ENCODE measurements at places on chromosomes 5 and 9.

- H3K27ac ChIP-seq: no peak overlapping the region
- H3K27me3 ChIP-seq: no peaks in the 10 kb centered on the region
- H3K36me3 ChIP-seq: no peaks in the 10 kb centered on the region
Measured at GRCh38 chr5:123535648-123536047, 23.7 kb downstream of the CSNK1G3 start.

- DNase-seq: no peak
- no peak overlapping the region for H3K27ac ChIP-seq
- no peaks in the 10 kb centered on the region for H3K36me3 ChIP-seq
- no peaks in the 10 kb centered on the region for H3K27me3 ChIP-seq
- H3K4me1 ChIP-seq: no peaks in the 10 kb centered on the region
Measured at GRCh38 chr5:144370273-144370672, 199.6 kb downstream of the KCTD16 start.

GRCh38 chr5:165881259-165881658 lies 2375.8 kb downstream of the MAT2B start:
- DNase-seq: no peak
- H3K27ac ChIP-seq: no peak overlapping the region
- H3K4me1 ChIP-seq: no peaks in the 10 kb centered on the region
- H3K27me3 ChIP-seq: no peaks in the 10 kb centered on the region
- H3K36me3 ChIP-seq: no peaks in the 10 kb centered on the region

DNA sequence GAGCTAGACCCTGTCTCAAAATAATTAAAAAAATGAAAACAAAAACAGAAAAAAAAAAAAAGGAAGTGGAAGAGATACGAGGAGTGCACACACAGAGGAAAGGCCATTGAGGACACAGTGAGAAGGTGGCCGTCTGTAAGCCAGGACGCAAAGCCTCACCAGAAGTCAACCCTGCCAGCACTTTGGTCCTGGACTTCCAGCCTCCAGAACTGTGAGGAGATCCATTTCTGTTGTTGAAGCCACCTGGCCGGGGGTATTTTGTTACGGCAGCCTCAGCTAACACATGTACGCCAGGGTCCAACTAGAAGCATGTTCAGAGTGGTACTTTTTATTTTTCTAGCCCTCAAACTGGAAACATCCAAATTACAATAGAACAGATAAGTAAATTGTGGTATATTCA lies 21.8 kb downstream of the SLC35D2 start:
- H3K27ac ChIP-seq: no peak overlapping the region
- no peak overlapping the region for H3K4me3 ChIP-seq
- H3K4me1 ChIP-seq: no peaks in the 10 kb centered on the region
- H3K36me3 ChIP-seq: no peaks in the 10 kb centered on the region
- DNase-seq: no peak

- H3K4me1 ChIP-seq: peaks cover 15% of the 10 kb centered on the region
- H3K27me3 ChIP-seq: no peaks in the 10 kb centered on the region
- no peak for DNase-seq
Measured at GRCh38 chr5:143023411-143024096, 253.4 kb downstream of the ARHGAP26 start.

- H3K4me1 ChIP-seq: peaks cover 8% of the 10 kb centered on the region
- peaks cover 38% of the 10 kb centered on the region for H3K27me3 ChIP-seq
- H3K36me3 ChIP-seq: no peaks in the 10 kb centered on the region
- DNase-seq: no peak
- no peak overlapping the region for H3K4me3 ChIP-seq
- H3K27ac ChIP-seq: no peak overlapping the region
Measured at GRCh38 chr9:130263601-130264413, 1.8 kb upstream of the HMCN2 start.

GRCh38 chr9:18274693-18275092 lies 199.3 kb upstream of the ADAMTSL1 start:
- no peak overlapping the region for H3K4me3 ChIP-seq
- DNase-seq: no peak
- no peak overlapping the region for H3K27ac ChIP-seq
- H3K27me3 ChIP-seq: no peaks in the 10 kb centered on the region
- no peaks in the 10 kb centered on the region for H3K4me1 ChIP-seq

DNA sequence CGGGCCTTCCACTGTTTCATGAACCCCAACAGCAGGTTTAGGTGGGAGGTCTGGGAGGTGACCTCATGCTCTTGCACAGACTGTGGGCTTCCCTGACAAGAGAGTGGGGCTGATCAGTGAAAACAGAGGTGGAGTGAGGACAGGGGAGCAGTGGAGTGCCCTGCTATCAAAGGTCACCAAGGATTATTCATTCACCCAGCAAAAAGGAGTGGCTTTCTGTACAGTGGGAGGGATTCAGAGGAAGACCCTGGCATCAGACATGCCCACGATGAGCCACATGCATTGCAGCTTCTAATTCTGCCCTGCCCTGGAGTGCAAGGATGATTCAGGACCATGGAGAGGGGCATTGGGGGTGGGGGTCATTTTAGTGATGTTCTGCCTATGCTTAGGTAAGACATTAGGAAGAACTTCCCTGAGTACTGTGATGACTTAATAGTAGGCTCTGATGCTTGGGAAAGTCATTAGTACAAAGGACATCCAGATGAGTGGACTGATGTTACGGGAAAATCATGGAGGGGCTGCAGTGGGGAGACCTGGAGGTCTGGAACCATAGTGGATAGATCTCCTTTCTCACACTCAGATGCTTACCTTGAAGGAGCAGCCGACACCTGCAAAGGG lies 12.8 kb downstream of the TRAF1 start:
- no peak for DNase-seq
- H3K36me3 ChIP-seq: no peaks in the 10 kb centered on the region
- no peaks in the 10 kb centered on the region for H3K27me3 ChIP-seq
- H3K4me1 ChIP-seq: peaks cover 37% of the 10 kb centered on the region
- no peak overlapping the region for H3K4me3 ChIP-seq

DNA sequence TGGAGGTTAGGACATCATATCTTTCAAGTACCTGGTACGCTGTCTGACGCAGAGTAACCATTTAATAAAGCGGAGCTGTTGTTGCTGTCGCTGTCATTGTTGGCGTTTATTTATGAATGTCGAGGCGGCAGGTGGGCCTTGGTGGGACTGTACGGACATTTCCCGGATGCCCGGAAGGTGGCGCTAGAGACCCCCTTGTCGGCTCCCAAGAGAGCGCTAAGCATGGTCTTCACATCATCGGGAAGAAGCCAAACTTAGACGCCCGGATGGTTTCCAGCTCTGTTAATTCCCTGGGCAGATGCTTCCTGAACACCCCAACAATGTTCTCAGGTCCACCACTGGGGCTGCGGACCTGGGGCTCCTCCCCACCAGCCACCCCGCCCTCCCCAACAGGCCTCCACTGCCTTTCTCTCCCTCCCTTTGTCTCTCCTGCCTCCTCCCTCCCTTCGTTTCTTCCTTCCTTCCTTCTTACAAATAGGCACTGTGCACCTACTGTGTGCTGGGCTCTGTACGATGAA lies 54.1 kb downstream of the DUSP1 start:
- H3K27me3 ChIP-seq: no peaks in the 10 kb centered on the region
- peak; percentile 84 for DNase-seq
- H3K36me3 ChIP-seq: no peaks in the 10 kb centered on the region

- DNase-seq: no peak
- H3K4me3 ChIP-seq: no peak overlapping the region
- no peaks in the 10 kb centered on the region for H3K27me3 ChIP-seq
Measured at GRCh38 chr5:88787856-88788255, 95.1 kb downstream of the MEF2C start.

GRCh38 chr5:3300726-3301125 lies 294.9 kb upstream of the IRX1 start:
- no peak overlapping the region for H3K27ac ChIP-seq
- no peaks in the 10 kb centered on the region for H3K36me3 ChIP-seq
- no peak for DNase-seq
- H3K4me3 ChIP-seq: no peak overlapping the region

DNA sequence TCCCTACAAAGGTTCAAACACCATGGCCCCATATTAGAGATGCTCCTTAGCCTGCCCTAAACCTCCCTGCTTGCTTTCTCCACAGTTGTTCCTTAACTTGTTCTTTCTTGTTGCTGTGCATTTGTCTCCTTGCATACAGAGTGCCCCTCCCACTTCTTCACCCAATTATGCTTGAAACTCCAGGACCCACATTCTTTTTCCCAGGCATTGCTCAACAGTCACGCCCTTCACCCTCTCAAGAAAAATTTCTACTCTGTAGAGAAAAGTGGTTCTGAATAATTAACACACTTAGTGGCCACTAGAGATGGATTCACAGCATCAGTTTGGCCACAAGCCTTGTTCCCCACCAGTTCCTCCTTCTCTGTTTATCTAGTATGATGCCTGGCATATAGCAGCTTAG lies 57.7 kb downstream of the NREP start:
- no peaks in the 10 kb centered on the region for H3K36me3 ChIP-seq
- H3K27ac ChIP-seq: no peak overlapping the region
- DNase-seq: no peak
- no peak overlapping the region for H3K4me3 ChIP-seq
- peaks cover 11% of the 10 kb centered on the region for H3K4me1 ChIP-seq

- H3K27me3 ChIP-seq: no peaks in the 10 kb centered on the region
- no peak overlapping the region for H3K4me3 ChIP-seq
- H3K36me3 ChIP-seq: no peaks in the 10 kb centered on the region
- H3K4me1 ChIP-seq: no peaks in the 10 kb centered on the region
Measured at GRCh38 chr5:7422316-7423106, 26.6 kb downstream of the ADCY2 start.

DNA sequence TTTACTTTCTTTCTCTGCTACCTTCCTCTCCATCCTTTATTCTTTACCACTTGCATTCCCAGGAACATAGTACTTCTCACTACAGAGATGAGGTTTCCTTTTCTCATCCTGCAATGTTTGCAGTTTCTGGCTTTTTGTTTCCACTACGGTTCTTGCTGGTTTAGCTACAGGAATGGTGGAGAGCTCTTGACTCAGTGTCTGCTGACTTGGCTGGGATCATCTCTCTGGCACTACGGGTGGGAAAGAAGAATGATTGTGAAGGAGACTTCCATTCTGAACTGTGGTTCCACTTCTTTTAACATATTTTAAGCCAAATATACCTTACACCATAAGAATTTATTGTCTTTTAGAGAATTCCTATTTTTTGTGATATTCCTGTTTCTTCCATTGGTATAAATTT lies 65.1 kb downstream of the NREP start:
- no peaks in the 10 kb centered on the region for H3K4me1 ChIP-seq
- DNase-seq: no peak
- H3K4me3 ChIP-seq: no peak overlapping the region
- H3K27me3 ChIP-seq: no peaks in the 10 kb centered on the region
- no peaks in the 10 kb centered on the region for H3K36me3 ChIP-seq

- no peaks in the 10 kb centered on the region for H3K36me3 ChIP-seq
- H3K4me3 ChIP-seq: no peak overlapping the region
- no peaks in the 10 kb centered on the region for H3K4me1 ChIP-seq
- DNase-seq: no peak
Measured at GRCh38 chr9:23290973-23291372, 535.1 kb downstream of the ELAVL2 start.

GRCh38 chr9:34025062-34025461 lies 23.6 kb downstream of the UBAP2 start:
- no peaks in the 10 kb centered on the region for H3K27me3 ChIP-seq
- no peak overlapping the region for H3K4me3 ChIP-seq
- H3K27ac ChIP-seq: no peak overlapping the region
- peaks cover 17% of the 10 kb centered on the region for H3K4me1 ChIP-seq

GRCh38 chr5:56959326-56959725 lies 7.4 kb upstream of the MIER3 start:
- H3K4me3 ChIP-seq: no peak overlapping the region
- H3K4me1 ChIP-seq: no peaks in the 10 kb centered on the region
- H3K36me3 ChIP-seq: no peaks in the 10 kb centered on the region
- H3K27ac ChIP-seq: no peak overlapping the region

DNA sequence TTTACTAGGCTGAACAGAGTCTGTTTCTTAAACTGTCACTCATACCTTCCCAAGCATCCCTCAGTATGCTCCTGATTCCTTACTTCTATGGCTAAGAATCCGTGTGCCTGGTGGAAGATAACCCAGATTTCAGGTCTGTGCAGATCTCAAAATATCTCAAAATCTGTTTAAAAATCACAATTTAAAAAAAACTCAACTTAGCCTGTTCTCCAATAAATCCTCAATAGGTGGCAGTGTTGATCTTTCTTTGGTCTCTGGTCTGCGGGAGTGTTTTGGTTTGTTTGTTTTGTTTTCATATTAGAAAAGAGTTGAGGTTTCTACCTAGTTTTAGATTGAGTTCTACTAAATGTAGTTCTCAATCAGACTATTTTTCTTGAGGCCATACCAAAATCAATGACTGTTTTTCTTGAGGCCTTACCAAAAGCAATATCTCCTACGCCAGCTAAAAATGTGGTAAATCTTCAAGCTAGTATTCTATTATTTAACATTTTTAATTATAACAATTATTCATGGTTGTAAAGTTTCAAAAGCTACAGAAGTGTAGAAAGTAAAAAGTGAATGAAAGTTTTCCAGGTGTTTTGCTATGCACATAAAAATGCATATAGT lies 57.9 kb downstream of the TGFBR1 start:
- H3K36me3 ChIP-seq: no peaks in the 10 kb centered on the region
- H3K27me3 ChIP-seq: no peaks in the 10 kb centered on the region
- DNase-seq: no peak
- H3K4me1 ChIP-seq: no peaks in the 10 kb centered on the region

- H3K27ac ChIP-seq: peak overlapping the region; percentile 29
- DNase-seq: no peak
- peak overlapping the region; percentile 27 for H3K4me3 ChIP-seq
- H3K27me3 ChIP-seq: no peaks in the 10 kb centered on the region
Measured at GRCh38 chr5:72107901-72108201, 576 bp downstream of the MAP1B start.

DNA sequence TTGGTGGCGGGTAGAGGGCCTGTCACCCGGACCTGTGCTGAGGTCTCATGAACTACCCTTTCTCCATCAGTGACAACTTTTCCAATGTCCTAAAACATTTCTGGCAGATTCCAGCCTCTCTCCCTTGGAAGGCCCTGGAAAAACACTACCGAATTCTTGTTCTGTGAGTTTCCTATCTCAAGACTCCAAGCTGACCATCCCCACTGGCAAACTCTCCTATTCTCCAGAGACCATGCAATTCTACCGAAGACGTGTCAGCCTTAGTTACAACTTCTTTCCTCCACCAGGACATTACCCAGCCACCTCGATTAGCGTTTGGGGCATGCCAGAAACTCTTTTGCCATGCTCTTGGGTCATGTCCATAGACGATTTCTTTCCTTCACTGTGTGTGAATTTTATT lies 26.8 kb upstream of the GABRP start:
- no peaks in the 10 kb centered on the region for H3K4me1 ChIP-seq
- H3K4me3 ChIP-seq: no peak overlapping the region
- DNase-seq: no peak
- H3K27me3 ChIP-seq: no peaks in the 10 kb centered on the region

GRCh38 chr9:99601571-99602111 lies 220.0 kb upstream of the NR4A3 start:
- H3K4me1 ChIP-seq: no peaks in the 10 kb centered on the region
- no peak overlapping the region for H3K4me3 ChIP-seq
- H3K27me3 ChIP-seq: no peaks in the 10 kb centered on the region
- H3K36me3 ChIP-seq: no peaks in the 10 kb centered on the region
- DNase-seq: peak; percentile 47

- H3K4me3 ChIP-seq: no peak overlapping the region
- no peaks in the 10 kb centered on the region for H3K36me3 ChIP-seq
- DNase-seq: no peak
Measured at GRCh38 chr5:19986031-19986619, 1.9 kb downstream of the CDH18 start.

GRCh38 chr5:107435061-107435460 lies 235.7 kb downstream of the EFNA5 start:
- no peaks in the 10 kb centered on the region for H3K4me1 ChIP-seq
- no peak overlapping the region for H3K4me3 ChIP-seq
- H3K27ac ChIP-seq: no peak overlapping the region
- DNase-seq: no peak
- no peaks in the 10 kb centered on the region for H3K27me3 ChIP-seq
